Activated T-cell treated with anti-CD3 and anti-CD28 coated beads, Interleukin-2, amount 50 U/mL, for 72 hours (primary cell): ENCODE measurements at places on chromosomes 1 and 21.

- DNase-seq: no peak
Observed at GRCh38 chr1:35945327-35945726, 14.4 kb downstream of the AGO3 start.

DNA sequence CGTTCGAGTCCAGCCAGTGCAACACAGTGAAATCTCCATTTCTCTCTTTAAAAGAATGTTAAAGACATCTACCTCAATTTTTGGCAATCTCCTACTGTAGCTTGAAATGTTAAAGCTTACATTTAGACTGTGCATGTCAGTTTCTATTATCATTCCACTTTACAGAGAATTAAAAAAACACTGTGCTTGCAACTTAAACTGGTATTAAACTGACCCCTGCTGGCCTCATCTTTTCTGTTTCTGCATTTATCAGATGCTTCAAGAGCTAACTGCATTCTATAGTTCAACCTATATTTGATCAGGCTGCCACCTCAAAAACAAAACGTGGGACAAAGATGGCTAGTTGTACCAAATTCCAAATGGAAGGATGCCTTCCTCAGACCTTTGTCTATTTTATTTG, 226.5 kb downstream of the SMYD3 start:
- DNase-seq: no peak

GRCh38 chr1:210364479-210364878, 35.8 kb downstream of the HHAT start:
- DNase-seq: no peak

DNA sequence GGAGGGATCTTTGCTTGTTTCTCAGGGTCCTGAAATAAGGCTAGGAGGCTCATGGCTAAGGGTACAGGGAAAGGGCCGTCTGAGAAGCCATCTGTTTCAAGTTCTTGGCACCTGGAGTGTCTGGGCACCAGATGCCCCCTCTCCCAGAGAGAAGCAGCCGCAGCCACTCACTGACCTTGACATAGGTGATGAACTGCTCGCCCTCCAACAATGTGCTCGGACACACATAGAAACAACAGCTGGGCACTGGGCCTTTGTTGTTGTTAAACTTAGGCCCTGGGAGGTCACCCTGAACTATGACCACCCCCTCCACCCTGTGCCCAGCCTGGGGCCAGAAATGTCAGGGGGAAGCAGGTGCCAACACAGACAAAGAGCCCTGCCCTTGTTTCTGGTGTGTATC, 9.2 kb upstream of the TNNI1 start:
- no peak for DNase-seq

DNA sequence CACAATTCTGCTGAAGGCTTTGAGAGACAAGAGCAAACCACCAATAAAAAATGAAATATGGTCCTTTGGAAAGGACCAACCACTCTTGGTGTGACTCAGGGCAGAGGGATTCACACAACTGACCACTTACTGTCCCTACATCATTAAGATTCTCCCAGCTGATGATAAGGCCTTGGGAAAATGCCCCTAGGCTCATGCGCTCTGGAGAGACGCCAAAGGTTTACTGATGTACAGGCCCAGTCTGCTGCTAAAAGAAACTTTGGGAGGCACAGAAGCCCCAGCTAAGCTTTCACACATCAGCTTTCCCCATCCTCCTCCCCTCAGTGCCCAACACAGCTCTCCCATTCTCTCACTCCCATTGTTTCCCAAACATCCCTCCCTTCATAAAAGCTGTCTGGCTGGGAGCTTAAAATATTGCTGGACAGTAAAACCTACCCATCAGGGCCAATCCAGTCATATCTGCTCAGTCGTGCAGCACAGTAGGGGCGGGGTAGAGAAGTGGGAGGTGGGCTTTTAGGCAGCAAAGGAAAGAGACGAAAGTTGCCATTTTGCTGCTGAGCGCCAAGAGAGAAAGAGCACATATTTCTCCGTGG, at the start of gene GJA8:
GJA8 (plus strand) TSS at position 543 of the 593 bp plus-strand sequence. CDS start 5,161 bp downstream, outside the sequence.
- no peak for DNase-seq

DNA sequence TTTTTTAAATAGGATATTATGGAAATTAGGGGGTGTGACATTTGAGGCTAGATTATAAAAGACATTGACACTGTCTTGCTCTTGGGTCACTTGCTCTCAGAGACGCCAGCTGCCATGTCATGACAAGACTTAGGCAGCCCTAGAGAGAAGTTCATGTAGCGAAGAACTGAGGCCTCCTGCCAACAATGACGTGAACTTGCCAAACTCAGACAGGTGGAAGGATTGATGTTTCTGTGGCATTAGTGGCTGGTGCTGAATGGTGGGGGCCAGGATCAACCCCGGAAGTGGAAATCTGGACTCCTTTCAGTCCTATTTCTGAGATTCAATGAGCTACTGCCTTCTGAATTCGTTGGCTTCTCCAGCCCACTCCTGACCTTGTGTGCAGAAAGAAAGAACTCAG, 14.7 kb downstream of the NCF2 start:
- no peak for DNase-seq

DNA sequence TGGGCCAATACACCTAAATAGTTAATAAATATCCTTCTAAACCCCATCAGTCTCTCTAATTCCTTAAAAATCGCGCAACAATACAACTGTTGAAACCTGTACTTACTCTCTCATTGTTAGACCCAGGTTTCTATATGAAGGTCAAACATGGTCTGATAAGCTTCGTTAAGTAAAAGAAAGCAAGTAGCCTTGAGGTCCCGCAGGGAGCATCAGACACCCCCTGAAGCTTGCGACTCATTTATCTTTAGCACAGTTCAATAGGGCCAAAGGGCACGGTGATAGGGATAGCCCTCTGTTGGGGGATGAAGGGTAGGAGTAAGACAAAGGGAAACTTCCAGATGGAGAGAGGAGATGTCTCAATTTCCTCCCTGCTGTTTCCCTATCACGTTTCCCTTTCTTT, 27.3 kb upstream of the THEM4 start:
- no peak for DNase-seq

DNA sequence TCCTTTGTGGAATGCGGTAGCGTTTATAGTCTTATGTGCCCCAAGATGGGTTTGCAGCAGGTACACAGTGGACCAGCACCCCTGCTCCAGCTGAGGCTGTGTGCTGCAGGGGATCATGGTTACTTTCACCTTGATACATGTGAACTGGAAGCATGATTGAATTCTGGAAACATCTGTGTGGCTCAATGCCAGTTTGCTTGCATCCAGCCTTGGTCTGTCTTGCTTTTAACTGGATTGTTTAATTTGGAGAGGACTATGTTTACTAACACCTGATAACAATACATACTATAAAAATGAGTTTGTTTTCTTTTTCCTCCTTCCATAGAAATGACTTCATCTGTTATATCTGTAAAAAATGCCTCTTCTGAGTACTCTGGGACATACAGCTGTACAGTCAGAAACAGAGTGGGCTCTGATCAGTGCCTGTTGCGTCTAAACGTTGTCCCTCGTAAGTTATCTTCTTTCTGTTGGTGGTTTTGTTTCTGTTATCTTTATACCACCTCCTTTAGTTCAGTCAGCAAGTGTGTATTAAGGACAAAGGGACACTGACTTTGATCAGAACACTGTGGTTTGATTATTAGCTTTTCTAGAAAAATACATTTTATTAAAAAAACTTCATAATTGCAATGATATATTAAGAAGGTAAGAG, 47.7 kb downstream of the CXADR start:
- DNase-seq: no peak

DNA sequence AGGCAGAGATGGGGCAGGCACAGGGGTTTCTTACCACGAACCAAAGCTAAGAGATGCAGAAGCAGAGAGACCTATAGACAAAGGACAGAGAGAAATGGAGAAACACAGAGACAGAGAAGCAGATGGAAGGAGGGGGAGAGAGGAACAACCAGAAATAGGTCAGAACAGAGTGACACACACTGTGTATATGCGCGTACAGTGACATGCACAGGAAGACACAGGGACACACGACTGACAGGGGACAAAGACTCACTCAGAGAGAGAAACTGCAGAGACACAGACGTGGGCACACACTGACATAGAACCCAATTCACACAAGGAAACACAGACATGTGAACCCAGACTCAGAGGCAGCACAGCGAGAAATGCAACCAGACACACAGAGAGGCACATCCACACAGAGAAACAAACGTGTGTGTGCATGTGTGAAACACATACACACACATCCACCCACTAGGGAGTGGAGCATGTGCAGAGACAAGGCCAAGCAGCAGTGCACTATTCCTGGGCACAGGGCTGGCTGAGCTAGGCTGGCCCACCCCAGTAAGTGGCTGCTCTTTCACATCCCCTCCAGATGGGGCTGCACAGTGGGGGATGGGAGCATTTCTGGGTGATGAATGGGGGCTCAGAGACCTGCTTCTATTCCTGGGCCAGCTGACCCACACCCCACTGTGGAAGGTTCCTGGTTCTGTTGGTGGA, 123.4 kb upstream of the CSF3R start:
- no peak for DNase-seq

DNA sequence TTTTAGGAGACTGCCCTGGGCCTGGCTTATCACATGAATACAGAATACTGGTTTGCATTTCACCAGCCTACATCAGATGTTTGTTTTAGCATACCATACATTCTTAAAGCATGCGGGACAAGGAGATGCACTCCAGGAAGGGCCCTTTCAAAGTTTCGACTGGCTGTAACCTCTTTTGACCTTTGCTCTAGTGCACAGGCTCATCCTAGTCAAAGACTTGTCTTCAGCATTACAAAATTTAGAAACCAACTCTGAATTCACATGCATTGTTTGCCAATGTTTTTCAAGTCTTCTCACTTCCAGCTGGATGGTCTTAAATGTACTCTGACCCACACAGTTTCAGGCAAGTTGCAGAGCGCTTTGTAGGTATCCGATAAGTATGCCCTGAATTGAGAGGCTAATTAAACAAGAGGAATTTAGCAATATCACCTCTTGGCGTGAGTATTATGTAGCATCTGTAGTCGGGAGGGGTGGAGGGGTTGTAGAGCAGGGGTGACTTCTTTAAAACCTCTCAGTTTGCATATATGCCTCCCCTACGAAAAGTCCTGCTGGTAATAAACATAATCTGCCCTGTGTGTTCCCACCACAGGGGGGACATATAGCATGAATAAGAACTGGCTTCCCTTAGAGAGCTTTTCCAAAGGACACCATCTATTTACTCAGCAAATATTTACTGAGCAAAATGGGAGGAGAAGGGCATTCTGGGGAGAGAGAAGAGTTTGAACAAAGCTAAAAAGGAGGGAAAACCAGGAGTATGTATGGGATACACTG, 24.4 kb upstream of the AHCYL1 start:
- no peak for DNase-seq

DNA sequence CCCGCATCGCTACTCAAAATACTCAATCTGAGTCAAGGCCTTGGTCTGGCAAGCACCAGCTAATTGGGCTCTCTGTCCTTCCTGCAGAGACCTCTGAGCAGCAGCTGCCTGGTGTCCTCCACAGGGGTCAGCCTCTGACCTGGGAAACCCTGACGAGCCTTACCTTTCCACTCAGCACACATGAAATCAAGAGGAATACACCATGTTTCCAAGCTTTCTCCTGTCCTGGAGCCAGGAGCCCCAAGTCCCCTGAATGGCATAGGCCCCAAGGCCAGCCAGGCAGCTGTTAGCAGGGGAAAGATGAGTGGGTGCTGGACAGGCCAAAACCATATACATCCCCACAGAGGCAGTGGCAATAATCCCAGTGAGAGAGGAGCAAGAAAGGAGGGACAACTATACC, 27.2 kb upstream of the TSPEAR start:
- DNase-seq: no peak

GRCh38 chr1:76080552-76081079, 6.1 kb downstream of the ST6GALNAC3 start:
- DNase-seq: no peak

- no peak for DNase-seq
Observed at GRCh38 chr21:15159382-15160020, 94.7 kb upstream of the NRIP1 start.

DNA sequence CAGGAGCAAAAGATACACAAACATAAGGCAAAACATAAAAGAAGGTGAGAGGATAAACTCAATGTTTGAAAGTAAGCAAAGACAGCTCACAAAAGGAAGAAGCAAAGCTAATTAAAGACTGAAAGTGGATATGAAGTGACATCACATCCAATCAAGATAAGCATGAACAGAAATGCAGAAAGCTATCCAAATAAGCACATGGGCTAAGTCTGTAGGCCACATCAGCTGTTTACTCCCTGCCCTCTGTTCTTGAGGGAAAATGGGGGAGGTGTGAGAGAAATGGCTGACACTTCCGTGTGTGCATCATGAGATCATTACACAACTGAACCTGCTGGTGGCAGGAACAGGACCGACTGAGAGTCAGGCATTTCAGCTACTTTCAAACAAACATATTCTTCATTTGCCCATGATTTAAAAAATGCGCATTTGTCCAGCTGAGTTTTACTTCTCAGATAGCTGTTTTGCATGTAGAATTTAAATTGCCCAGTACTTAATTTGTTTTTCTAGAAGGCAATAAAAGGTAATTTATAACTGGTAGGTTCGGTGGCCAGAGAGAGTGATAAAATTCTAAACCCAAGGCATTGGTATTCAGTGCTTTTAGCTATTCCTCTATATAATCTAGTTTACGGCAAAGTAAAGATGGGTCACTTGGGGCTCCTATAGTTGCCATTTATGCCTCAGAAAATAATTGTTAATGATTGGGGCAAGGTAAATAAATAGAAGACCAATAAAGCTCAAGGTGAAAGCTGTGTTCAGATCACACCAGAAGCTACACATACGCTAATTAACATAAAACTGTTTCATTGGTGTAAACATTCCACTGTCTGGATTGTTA, 27.2 kb upstream of the MAN1A2 start:
- no peak for DNase-seq

- no peak for DNase-seq
Observed at GRCh38 chr21:42171091-42172053, 47.6 kb upstream of the ABCG1 start.

- DNase-seq: no peak
Observed at GRCh38 chr1:228155596-228156514, 6.1 kb downstream of the GJC2 start.

DNA sequence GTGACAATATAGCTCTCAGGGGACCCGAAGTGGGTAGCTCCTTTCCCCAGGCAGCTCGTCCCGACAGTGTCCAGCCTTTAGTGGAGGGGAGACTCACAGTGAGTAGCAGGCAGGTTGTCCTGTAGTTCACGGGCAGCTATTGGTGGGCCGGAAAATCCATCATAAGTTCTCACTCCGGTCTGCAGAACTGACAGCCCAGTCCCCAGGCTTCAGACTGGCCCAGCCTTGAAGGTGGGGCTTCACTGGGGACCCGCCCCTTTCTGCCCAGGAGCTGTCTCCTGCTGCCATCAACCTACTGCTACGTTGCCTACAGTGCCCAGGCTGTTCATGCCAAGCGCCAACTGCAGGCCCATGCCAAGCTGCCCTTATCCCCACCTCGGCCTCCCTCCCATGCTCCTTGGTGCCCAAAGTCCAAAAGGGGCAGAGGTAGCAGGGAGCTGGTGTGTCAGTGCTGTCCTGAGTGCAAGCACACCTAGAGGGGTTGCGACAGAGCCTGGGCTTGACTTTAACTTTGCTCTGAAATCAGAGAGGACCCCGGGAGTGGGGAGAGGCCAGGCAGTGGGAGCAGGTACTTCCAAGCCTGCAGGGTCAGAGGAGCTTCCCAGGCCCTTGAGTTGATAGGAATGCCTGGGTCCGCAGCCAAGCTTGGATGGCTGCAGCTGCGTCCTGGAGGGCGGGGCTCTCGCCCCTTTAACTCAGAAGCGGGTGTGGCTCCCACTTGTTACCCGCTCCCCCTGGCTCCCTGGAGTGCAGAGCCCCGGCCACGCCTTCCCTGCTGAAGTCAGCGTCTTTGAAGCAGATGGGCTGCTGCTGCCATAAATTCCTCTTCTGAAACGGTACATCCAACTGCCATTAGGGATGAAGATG, 1144.3 kb upstream of the NCAM2 start:
- DNase-seq: no peak

GRCh38 chr1:197786280-197786679, 11.0 kb upstream of the DENND1B start:
- DNase-seq: no peak

GRCh38 chr1:184324972-184325371, 61.9 kb upstream of the C1orf21 start:
- DNase-seq: no peak
